ENCODE measurements at places on chromosomes 7 and 10. TPM values are rescaled to one million over a fixed set of nuclear protein-coding genes. Genes with fewer than 3 reads are reported as not detected.

Gene FAM237B
- total RNA-seq, result not detected

Gene CALN1
- 0.17 TPM for total RNA-seq

Gene DNAH11
- total RNA-seq, result 0.34 TPM

Gene OGDHL
- total RNA-seq, result 0.33 TPM

Gene ZNF804B
- total RNA-seq, result not detected

Gene CCL24
- total RNA-seq, result not detected

Gene CAMK2B
- 0.17 TPM for total RNA-seq

Gene COMMD3
- 40.0 TPM for total RNA-seq

Gene GPNMB
- total RNA-seq, result 0.68 TPM

Gene PCLO
- 3.7 TPM for total RNA-seq

Gene ZNF277
- 61.9 TPM for total RNA-seq

Gene BAG3
- 15.5 TPM for total RNA-seq

Gene NKX2-3
- not detected for total RNA-seq

Gene HABP2
- total RNA-seq, result 0.19 TPM

Gene MNX1
- total RNA-seq, result not detected

Gene MOGAT3
- not detected for total RNA-seq

Gene ABCA13
- total RNA-seq, result not detected

Gene SAMD9
- 24.4 TPM for total RNA-seq

Gene NPSR1
- total RNA-seq, result not detected

Gene NRP1
- total RNA-seq, result 178 TPM

Gene TCAF2
- total RNA-seq, result 14.0 TPM

Gene BEND7
- total RNA-seq, result 14.2 TPM

Gene GPR37
- 0.14 TPM for total RNA-seq

Gene CDHR1
- 0.68 TPM for total RNA-seq

Gene TMEM213
- total RNA-seq, result not detected

Gene OR2A1
- not detected for total RNA-seq

Gene CALML3
- not detected for total RNA-seq

Gene TEX47
- total RNA-seq, result not detected

Gene SEMA4G
- 2.6 TPM for total RNA-seq

Gene CHAT
- total RNA-seq, result not detected

Gene CNNM2
- total RNA-seq, result 6.3 TPM

Gene NPFFR1
- total RNA-seq, result not detected

Gene CACNA2D1
- total RNA-seq, result 20.6 TPM

Gene FANK1
- 0.65 TPM for total RNA-seq

Gene NPY
- not detected for total RNA-seq

Gene LAMB1
- 583 TPM for total RNA-seq

Gene LIPN
- not detected for total RNA-seq

Gene PKD1L1
- 2.9 TPM for total RNA-seq

Gene TMEM236
- 0.17 TPM for total RNA-seq

Measured in dermis blood vessel endothelial cell (primary cell).